ENCODE measurements at places on chromosomes 12 and 14. TPM values are rescaled to one million over a fixed set of nuclear protein-coding genes. Genes with fewer than 3 reads are reported as not detected.

Gene PRMT5
- total RNA-seq: 184 TPM

Gene GPX2
- not detected for total RNA-seq

Gene MMP17
- 3.1 TPM for total RNA-seq

Gene GLT8D2
- 4.0 TPM for total RNA-seq

- no peak for DNase-seq
These were observed 33.4 kb downstream of the CORO1C start for GRCh38 chr12:108697905-108698304.

DNA sequence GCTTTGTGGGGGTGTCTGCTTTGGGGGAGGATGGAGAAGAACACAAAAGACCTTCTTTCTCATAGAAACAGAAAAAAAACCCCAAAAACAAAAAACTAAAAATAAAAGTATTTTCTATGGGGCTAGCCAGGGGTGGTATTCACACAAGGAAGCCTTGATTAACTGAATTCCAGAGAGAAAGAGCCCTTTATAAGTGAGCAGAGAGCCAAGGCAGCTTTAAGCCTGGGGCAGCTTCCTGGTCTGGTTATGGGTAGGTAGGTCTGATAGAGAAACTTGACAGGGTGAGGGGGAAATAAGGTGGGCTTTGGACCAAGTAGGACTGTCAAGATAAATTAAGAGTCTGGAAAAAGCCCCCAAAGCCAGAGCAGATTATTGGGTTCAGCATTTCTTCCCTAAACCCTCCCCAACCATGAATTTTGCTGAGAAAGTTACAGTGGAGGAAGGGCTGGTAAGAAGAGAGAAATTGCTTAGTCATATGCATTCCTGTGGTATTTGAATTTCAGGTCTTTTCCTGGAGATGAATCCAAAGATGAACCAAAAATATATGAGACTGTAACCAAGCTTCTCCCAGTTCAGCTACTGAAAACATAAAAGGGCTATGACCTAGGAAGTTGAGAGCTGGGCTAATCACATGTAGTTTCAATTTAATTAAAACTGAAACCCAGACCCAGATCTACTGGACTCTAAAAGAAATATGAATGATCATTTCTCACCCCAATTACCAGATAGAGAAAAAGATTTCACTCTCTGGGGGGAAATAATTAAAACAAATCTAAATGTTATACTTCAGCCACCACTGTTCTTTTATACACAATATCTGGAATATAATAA, 144.8 kb downstream of the TBC1D30 start:
- DNase-seq: no peak

GRCh38 chr14:101473045-101473729, 88.1 kb upstream of the DIO3 start:
- DNase-seq: no peak

GRCh38 chr12:70486588-70486987, 120.5 kb downstream of the KCNMB4 start:
- DNase-seq: no peak

DNA sequence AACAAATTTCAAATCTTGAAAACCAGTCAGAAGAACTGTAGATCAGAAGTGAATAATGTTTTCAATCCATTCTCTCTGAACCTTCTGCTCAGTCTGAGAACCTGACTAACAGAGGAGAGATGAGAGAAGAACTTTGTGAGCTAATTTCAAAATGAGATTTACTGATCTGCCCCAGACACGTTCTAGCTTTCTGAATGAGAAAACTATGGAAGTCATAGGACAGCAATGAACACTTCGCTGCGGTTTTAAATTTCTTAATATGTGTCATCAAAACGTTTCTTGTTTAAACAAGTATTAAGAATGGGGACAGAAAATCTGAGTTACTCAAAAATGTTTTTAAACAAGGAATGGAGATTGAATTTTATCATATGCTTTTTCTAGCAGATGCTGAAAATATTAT, 66.6 kb upstream of the FAR2 start:
- no peak for DNase-seq

DNA sequence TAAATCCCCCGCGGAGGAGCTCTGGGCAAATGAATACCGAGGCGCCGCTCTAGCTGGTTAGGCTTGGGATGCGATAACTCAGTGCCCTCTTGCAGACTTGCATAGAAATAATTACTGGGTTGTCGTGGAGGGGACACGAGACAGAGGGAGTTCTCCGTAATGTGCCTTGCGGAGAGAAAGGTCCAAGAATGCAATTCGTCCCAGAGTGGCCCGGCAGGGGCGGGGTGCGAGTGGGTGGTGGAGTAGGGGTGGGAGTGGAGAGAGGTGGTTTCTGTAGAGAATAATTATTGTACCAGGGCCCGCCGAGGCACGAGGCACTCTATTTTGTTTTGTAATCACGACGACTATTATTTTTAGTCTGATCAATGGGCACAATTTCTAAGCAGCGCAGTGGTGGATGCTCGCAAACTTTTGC, 2.5 kb upstream of the TBX5 start:
- peak; percentile 32 for DNase-seq

DNA sequence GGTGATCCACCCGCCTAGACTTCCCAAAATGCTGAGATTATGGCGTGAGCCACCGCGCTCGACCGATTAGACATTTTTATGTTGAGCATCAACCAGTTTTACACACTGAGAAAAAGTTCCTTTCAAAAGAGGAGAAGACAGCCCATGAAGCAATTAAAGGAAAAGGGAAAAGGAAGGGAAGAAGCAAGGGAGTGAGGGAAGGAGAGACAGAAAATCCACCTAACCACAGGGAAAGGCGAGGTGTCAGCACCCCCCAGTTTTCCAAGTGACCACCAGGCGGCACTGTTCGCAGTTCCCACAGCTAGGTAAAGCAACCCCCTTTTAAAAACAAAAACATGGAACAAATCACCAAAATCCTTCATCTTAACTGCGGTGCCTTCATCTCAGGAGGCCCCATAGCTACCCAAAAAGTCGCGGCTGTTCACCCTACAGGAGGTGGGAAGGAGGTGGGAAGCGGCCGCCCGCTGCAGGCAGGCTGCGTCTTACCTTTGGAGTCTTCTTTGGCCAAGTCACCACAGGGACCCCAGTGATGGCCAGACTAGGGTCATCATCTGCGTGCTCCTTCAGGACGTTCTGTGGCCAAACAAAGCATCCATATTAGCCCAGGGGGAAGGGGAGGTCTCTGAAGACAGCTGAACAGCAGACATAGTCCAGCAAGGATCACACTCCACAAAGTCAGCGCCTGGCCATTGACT, 86.6 kb downstream of the KDM2B start:
- DNase-seq: peak; percentile 46
